ENCODE measurements at places on chromosomes 6 and 20. TPM values are rescaled to one million over a fixed set of nuclear protein-coding genes. Genes with fewer than 3 reads are reported as not detected.

DNA sequence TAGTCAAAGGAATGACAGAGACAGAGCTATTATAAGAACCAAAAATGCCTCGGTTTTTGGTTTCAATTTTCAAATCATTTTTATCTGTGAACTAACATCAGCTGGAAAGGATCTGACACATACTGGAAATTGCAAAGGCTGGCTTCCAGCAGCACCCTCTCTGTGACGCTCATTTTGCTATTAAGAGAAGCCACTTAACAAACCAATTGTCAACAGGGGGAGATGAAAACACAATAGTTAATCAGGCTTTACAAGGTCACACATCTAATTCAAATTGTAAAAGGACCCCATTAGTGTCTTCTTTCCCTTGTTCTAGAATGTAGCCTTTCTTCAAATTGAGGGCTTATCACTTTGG lies 160.5 kb downstream of the TFAP2B start:
- no peak for DNase-seq

- no peak for DNase-seq
Observed at GRCh38 chr6:12333128-12333527, 43.0 kb downstream of the EDN1 start.

GRCh38 chr20:40109136-40109535 lies 579.9 kb downstream of the MAFB start:
- no peak for DNase-seq

- no peak for DNase-seq
Observed at GRCh38 chr6:34908194-34908593, 19.1 kb downstream of the ANKS1A start.

- DNase-seq = no peak
Observed at GRCh38 chr20:11452326-11452725, 465.4 kb upstream of the BTBD3 start.

Gene SCRT2
- total RNA-seq = not detected

Gene MRPS18A
- 55.3 TPM for total RNA-seq

Gene TGM2
- 674 TPM for total RNA-seq
